Stimulated activated CD8-positive, alpha-beta memory T cell treated with anti-CD3 and anti-CD28 coated beads, Interleukin-7, amount 100 ng/mL, for 48 hours (primary cell): ENCODE measurements at places on chromosomes 13 and 19.

GRCh38 chr13:63605403-63605802 lies 2189.8 kb upstream of the PCDH20 start:
- no peak for DNase-seq

- DNase-seq: no peak
These were observed 11.6 kb downstream of the URI1 start for GRCh38 chr19:29953352-29954247.

DNA sequence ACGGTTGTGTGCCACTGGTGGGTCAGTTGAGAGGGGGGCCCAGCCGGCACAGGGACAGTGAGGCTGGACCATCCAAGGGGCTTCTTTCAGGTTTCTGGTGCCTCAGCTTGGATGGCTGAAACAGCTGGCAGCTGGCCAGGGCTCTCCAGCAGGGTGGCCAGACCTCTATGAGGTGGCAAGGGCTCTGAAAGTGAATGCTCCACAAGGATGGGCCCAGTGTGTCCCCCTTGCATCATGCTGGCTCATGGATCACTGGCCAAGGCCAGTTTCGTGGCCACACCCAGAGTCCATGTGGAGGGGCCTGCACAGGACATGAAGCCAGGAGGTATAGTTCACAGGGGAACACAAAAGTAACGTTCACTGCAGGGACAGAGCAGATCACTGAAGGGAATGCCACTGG lies 49.6 kb downstream of the CDADC1 start:
- DNase-seq: no peak

DNA sequence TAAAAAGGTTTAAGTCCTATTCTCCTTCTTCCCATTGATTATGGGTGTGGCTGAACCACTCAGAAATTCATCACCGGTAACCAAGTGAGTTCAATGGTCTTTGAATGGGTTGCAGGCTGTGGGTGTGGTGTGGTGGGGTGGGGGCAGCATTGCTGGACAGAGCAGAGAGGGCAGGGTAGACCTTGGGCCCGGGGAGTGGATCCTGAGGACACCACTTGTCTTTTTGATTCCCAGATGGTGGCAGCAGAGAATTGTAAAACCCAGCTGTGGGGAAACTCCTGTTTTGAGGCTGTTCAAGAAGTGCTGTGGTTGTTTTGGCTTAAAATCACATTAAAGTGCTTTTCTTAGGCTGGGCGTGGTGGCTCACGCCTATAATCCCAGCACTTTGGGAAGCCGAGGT lies 45.8 kb upstream of the RGCC start:
- no peak for DNase-seq

- DNase-seq: no peak
These were observed 66.3 kb downstream of the LMO7 start for GRCh38 chr13:75702476-75702875.

GRCh38 chr19:33862981-33863380 lies 66.3 kb downstream of the KCTD15 start:
- DNase-seq: no peak

DNA sequence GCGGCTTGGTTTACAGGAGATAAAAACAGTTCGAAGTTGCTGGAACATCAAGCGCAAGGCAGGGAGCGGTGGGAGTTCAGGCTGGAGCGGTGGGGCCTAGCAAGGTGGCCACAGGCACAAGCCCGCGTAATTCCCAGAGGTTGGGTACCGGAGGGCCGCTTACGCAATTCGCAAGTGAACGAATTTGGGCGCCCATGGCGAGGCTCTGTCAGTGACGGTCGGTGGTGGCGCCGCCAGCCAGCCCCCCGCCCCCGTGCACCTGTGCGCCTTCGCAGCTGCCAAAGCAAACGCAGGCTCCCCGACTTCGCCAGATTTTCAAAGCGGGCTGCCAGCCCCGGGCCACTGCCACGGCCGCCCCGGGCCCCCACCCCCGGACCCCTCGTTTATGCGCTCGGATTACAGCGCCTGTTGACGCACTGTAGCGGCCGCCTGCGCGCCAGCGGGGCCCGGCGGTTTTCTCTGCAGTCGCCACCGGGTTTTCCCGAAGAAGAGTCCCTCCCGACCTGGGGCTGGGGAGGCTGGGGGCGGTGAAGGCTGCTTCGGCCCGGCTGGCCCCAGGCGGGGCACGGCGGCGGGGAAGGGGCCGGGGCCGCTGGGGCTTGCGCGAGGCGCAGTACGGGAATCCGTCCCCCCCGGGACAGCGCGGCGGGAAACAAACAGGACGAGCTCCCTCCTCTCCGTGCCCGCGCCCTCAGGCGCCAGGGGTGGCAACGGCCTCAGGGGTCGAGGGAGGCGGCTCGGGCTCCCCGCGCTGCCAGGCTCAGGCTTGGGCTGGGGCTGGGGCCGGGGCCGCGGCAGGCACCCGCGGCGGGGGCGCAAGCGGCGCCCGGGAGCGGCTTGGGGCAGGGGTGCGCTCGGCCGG lies 709 bp downstream of the N4BP2L1 start:
- DNase-seq: no peak

DNA sequence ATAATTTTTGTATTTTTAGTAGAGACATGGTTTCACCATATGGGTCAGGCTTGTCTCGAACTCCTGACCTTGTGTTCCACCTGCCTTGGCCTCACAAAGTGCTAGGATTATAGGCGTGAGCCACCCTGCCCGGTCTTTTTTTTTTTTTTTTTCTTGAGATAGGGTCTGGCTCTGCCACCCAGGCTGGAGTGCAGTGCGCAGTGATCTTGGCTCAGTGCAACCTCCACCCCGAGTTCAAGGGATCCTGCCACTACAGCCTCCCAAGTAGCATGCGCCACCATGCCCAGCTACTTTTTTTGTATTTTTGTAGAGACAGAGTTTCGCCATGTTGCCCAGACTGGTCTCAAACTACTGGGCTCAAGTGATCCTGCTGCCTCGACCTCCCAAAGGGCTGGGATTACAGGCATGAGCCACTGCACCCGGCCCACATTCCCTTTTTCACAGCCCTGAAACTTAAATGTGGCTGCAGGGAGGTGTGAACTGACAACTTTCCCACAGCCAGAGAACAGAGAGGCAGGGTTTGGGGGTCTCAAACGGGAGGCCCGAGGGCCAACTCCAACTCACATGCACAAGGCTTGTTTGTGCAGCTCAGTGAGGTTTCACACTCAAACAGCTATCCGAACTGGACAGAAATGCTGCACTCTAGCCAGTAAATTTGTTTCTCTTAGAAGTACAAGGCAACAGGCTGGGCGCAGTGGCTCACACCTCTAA lies 4.4 kb upstream of the S1PR5 start:
- no peak for DNase-seq

- DNase-seq: no peak
These were observed 62.5 kb downstream of the RFX2 start for GRCh38 chr19:6047741-6048251.

- DNase-seq: no peak
These were observed 16.1 kb upstream of the TTYH1 start for GRCh38 chr19:54399189-54399588.

- no peak for DNase-seq
These were observed 66.5 kb upstream of the ANKRD10 start for GRCh38 chr13:110981379-110981778.

GRCh38 chr13:91845612-91846011 lies 447.2 kb downstream of the GPC5 start:
- no peak for DNase-seq

DNA sequence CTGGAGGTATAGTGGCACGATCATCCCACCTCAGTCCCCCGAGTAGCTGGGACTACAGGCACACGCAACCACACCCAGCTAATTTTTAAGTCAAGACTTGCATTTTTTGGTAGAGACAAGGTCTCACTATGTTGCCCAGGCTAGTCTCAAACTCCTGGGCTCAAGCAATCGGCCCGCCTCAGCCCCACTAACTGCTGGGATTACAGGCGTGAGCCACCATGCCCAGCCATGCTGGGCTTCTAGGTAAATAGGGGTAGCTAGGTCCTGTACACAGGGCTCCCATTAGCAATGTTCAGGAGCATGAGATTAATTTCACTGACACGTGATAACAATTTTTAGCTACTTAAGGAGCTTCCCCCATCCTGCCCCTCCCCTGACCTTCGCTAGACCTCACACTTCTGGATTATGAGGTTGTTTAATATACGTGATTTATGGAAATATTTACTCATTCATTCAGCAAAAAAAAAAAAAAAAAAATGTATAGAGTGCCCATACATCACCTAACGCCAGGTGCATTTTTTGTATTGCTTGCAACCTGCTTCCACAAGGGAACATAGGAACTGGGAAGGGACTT lies 19.2 kb downstream of the TMEM272 start:
- DNase-seq: no peak

GRCh38 chr19:16676101-16676798 lies 15.3 kb downstream of the TMEM38A start:
- no peak for DNase-seq

- DNase-seq: no peak
These were observed 45.6 kb downstream of the ANKRD10 start for GRCh38 chr13:110869231-110869804.

GRCh38 chr13:52851137-52851962 lies 2.9 kb upstream of the PCDH8 start:
- no peak for DNase-seq

GRCh38 chr13:98500963-98501421 lies 75.9 kb downstream of the STK24 start:
- no peak for DNase-seq

GRCh38 chr19:5913739-5914357 lies at the start of gene CAPS:
TSS of gene CAPS (plus strand) at chr19:5914254. CDS start at chr19:5914407, 153 bp downstream.
- DNase-seq: no peak

DNA sequence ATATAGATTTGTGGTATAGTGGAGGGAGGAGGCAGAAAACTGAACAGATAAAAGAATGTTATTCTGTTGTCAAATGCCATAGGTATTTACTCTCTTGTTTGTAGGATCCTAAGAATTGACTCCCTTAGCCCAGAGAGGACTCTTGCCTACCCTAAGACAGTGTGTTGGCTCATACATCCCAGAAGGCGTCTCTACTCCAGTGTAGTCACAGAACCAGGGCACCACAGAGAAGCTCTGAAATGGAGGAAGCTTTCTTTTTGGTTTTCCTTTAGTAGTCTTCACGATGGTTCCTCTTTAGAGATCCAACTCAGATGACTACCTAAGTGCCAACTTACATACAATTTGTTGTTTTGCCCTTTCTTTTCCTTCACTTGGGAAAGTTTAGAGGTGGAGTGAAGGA lies 14.0 kb downstream of the GPR183 start:
- DNase-seq: no peak

DNA sequence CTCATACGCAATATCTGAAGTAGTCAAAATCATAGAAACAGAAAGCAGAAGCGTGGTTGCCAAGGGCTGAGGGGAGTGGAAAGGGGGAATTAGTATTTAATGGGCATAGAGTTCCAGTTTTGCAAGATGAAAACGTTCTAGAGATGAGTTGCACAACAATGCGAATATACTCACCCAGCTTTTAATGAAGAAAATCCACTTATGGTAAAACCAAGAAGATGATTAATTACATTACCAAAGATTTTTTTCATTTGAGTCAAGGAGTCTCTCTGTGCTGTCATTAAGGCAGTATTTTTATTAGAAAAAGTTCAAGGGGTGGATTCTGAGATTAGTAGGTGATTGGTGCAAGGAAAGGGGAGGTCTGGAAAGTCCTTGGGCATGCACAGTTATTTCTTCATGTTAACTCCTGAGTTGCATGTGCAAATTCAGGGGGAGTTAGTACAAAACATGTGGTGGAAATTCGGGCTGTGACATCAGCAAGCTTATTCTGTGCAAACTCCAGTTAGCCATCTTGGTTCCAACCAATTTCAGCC lies 6.9 kb upstream of the CBY2 start:
- peak; percentile 11 for DNase-seq

GRCh38 chr19:17113127-17113785 lies 37.7 kb downstream of the MYO9B start:
- DNase-seq: no peak

DNA sequence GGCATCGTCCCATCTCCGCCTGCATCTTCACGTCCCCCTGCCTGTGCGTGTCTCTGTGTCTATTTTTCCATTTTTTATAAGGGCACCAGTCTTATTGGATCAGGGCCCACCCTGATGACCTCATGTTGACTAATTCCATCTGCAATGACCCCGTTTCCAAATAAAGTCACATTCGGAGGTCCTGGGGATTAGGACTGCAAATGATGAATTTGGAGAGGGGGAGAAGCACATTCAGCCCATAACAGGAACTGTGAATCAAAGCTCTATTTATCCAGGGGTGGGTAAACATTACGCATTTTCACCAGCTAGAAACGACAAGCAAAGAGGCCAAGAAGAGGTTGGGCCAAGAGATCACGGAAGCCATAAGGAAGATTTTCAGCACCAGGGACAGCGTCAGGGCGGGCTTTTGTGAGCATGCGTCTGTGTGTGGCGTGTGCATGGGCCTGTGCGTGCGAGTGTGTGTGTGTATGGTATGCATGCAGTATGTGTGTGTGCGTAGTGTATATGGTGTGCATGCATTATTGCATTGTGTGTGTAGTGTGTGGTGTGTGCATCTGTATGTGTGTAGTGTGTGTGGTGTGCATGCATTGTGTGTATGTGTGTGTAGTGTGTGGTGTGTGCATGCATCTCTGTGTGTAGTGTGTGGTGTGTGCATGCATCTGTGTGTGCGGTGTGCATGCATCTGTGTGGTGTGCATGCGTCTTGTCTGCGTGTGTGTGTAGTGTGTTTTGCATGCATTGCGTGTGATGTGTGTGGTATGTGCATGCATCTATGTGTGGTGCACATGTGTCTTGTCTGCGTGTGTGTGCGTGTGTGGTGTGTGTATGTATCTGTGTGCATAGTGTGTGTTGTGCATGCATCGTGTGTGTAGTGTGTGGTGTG lies 19.6 kb downstream of the CELF5 start:
- DNase-seq: no peak

GRCh38 chr19:47752440-47753211 lies 7.3 kb downstream of the NOP53 start:
- no peak for DNase-seq

DNA sequence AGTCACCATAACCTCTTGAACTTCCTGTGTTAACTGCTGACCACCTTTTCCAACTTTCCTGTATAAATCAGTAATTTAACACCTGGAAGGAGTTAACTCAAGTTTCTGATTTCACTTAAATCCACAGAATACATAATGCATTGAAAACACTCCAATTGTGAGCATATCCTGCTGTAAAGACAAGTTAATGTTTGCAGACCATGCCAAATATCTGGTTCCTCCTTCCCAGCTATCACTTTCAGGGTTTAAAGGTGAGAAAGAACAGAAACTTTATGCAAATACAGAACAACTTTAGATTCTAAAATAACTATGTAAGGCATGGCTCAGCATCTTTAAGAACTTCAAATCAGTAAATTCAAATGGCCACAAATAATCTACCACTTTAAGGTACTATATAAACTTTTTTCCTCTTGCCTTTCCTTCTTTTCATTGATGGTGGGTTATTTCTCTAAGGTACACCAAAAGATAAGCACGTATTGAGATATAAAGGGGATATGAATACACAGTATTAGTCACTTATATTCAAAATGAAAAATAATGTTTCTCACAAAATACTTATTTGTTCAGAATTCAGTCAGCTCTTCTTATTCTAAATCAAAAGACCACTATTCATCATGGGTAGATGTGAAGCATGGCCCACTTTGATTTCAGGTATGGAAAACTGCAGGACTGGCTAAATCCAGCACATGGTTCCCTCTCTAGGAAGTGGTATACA lies 6.6 kb upstream of the TPTE2 start:
- DNase-seq: no peak

- DNase-seq: no peak
These were observed 7.1 kb downstream of the HNRNPM start for GRCh38 chr19:8451885-8452284.

GRCh38 chr19:42332059-42332458 lies 6.6 kb downstream of the MEGF8 start:
- no peak for DNase-seq

- DNase-seq: no peak
These were observed 9.9 kb downstream of the CEACAM4 start for GRCh38 chr19:41616792-41617621.
